ENCODE measurements at places on chromosomes 3 and 15.

- DNase-seq = no peak
Measured at GRCh38 chr15:91469632-91470567, 369.8 kb downstream of the SV2B start.

DNA sequence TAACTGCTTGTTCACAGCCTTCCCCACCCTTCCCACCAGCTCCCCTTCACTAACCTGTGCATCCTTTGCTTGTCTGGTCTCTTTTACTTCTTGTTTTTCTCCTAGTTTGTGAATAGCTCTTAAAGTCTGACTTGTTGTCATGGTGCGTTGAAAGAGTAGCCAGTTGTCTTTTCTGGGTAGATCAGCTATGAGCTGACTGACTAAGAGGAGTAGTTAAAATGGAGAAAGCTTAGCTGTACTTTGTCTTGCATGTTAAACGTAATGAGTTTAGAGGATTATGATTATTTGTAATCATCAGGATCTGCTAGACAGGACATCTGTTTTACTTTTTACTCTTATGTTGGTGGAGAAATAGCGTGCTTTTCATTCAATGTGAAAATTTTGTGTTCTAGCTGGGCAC, 35.9 kb downstream of the ATP2C1 start:
- no peak for DNase-seq

DNA sequence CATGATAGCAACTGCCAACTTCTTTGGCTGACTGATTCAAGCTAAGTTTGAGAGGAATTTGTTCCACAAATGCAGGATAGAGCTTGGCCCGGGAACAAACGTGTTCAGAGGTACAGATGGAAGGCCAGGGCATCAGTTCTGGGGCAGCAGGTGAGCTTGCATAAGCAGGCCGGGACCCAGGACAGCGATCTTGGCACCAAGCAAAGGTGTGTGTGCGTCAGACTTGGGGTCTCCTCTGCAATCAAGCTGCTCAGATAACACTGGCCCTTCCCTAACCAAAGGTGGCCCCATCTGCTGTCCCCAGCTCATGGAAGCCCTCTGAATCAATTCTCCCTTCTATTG, 155.6 kb downstream of the MEGF11 start:
- no peak for DNase-seq

DNA sequence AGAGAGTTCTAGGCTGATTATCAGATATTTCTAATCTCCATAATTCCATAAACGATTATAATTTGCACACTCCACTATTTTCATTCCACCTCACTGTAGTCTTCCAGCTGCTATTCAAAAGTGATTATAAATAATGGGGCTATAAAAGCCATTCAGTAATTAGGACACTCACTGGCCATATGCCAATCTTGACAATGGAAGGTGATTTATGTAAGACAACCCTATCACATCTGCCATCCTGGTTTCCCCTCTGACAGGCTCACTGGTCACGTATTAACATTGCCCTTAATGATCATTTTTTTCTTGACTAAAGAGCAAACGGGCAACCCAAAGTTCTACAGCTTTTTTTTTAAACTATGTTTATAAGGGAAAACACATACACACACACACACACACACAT, 402.4 kb downstream of the MAGI1 start:
- peak; percentile 76 for DNase-seq

- no peak for DNase-seq
Measured at GRCh38 chr3:12878141-12878574, 36.8 kb upstream of the RPL32 start.

DNA sequence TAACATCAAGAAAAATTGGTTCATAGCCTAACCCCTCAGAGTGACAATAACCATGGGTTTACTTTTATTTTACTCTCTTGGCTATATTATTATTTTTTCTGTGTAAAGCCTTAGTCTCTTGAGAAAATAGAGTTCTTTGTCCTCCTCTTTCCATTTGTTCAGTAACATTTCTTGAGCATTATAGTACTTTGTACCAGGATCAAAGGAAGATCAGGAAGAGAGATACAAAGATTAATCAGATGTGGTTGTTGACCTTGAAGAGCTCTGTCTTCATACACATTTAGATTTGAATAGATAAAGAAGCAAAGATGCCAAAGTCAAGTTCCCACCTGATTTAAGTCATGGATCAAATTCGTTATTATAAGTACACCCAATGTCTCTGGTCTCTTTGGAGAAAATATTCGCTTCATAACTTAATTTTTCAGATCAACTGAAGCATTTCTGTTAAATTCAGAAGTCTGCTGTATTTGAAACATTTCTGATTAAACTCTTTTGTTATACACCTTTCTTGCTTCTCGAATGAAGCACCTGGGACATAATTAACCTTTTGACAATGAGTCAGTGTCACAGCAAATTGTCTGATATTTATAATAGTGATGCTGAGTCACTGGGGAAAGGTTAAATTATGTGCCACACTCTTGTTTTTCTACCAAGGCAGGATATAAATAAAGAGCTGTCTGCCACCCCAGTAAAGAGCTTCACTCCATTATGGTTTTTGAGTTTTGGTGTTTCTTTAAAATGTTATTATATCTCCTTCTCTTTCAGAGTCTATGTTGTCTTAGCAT, 100.2 kb downstream of the GHSR start:
- no peak for DNase-seq

Measured in eye (tissue), 1 donor.